ENCODE measurements at places on chromosomes 3 and 15. TPM values are rescaled to one million over a fixed set of nuclear protein-coding genes. Genes with fewer than 3 reads are reported as not detected.

CLRN1 gene
- total RNA-seq = not detected

LTK gene
- not detected for total RNA-seq

BCHE gene
- total RNA-seq = 20.4 TPM

IL17RE gene
- 0.14 TPM for total RNA-seq

RPL29 gene
- total RNA-seq = 1,399 TPM

PRC1 gene
- 274 TPM for total RNA-seq

DPH3 gene
- 26.8 TPM for total RNA-seq

ITPKA gene
- 0.56 TPM for total RNA-seq

SEMA5B gene
- 0.05 TPM for total RNA-seq

CEMIP gene
- total RNA-seq = 0.85 TPM

Measured in dermis blood vessel endothelial cell (primary cell).